ENCODE measurements at places on chromosomes 5 and 9.
A peak's percentile ranks its signal among the peaks of the same experiment; 100 is the strongest.

DNA sequence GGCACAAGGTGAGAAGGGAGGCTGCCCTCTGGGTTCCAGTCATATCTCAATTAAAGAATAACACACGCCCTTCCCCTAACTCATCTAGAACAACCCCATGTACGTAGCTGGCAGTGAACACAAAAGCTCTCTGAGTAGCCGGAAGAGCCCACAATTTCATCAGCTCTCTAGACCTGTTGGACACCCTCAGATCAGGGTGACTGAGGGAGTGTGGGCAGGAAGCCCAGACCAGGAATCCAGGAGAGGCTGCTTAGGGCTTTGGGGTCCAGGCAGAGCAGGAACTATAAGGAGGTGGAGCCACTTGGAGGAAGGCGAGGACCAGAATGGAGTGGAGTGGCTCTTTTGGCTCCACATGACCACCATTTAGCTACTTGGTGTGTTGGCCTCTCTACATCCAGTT, 237.4 kb downstream of the NR3C1 start:
- no peak for DNase-seq

DNA sequence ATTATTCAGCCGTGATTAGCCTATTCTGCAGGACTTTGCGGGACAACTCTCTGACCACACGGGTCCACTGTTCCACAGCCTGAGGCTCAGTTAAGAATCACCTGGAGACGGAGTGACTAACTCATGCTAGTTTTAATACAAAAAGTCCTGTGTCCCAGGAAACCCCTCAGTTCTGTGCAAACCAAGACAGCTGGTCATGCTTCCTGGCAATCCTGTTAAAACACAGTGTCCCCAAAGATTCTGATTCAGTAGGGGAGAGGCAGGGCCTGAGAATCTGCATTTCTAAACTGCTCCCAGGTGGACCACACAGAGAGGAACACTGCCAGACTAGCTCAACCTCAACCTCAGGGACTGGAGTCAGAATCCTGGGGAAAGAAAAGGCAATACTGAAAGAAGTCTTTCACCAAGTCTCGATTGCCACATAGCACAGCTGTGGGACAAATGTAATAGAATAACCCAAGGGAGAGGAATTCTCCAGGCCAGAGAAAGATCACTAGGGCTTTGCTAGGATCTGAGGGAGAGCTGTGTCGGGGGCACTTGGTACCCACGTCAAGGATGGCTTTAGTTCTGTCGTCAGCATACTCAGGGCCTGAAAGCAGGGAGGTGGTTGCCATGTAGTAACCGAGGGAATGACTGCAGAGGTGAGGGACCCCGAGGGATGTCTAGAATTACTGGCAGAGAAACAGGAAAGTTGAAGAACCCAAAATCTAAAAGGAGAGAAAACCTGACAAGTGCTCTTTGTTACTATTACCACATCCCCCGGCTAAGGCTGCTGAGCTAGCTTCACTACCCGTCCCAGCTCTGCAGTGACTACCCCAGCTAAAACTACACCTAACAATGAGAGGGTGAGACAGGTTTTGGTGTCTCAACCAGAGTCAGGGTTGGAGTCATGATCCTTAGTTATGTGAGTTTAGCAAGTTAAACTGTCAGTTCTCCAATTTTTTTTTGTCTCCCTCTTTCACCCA, 8.6 kb downstream of the SUSD1 start:
- DNase-seq, result peak; percentile 75

DNA sequence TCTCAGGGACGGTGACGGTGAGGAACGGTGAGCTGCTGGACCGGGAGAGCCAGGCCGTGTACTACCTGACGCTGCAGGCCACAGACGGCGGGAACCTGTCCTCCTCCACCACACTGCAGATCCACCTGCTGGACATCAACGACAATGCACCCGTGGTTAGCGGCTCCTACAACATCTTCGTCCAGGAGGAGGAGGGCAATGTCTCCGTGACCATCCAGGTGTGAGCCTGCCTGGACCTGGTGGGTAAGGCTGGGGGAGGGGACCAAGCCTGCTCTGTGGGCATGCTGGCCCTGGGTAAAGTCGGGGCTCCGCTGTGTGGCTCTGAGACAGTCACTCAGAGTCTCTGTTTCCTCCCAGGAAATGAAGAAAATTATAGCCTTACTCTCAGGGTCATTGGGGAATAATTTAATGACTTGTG, 29.3 kb downstream of the CDHR2 start:
- DNase-seq, result peak; percentile 69

- DNase-seq, result peak; percentile 85
Measured at GRCh38 chr9:127589955-127590370, 22.1 kb upstream of the STXBP1 start.

GRCh38 chr9:14147738-14148137, 166.2 kb downstream of the NFIB start:
- DNase-seq, result no peak

DNA sequence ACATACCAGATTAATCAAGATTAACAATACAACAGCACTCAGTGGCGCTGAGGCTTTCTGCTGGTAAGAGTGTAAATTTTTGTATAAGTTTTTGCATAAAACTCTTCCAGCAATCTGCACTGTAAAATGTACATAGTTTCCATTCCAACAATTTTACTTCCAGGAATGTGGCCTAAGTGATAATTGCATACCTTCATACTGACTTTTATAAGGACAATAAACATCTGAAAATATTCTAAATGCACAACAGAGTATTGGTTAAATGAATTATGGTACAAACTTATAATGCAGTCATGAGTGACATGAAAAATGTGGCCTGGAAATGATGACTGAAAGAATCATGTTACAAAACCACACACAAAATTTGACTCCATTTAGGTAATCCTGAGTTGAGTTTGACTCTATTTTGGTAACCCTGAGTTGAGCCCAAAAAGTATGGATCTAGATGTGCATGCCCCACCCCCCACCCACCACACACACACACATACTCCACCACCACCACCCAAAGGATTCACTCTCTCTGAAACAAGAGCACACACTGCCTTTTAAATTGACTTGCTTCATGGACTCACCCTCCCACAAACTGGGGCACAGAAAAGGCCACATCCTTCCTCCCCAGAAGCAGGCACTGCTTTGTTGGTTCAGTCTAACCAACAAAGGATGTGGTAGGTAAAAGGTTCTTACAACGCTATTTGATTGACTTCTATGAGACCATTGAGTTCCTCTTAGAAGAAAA, 137.6 kb downstream of the SUSD1 start:
- peak; percentile 68 for DNase-seq

DNA sequence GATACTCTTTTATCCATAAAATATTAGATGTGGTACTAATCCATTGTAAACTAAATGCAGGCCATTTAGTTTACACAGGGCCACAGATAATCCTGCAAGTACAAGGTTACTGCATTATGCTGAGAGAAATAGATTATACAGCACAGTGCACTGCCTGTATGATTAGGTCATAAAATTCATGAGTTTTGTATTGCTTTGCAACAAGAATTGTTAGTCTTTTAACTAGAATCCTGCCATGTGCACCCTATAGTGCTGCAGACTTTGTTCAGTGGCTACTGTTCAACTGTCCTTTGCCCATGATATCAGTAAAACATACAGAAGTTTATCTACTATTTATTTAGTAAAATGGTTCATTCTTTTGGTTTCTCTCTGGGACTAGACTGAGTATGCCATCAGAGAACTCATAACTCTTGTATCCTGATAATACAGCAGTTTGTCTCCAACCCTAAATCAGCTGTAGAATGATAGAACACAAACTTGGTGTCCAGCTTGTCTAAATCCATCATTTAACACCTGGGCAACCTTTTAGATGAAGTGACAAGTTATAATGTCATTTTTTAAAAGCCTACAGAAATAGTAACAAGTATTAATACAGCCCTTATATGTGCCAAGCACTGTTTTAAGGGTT, 291.2 kb downstream of the TMEM167A start:
- DNase-seq, result no peak

DNA sequence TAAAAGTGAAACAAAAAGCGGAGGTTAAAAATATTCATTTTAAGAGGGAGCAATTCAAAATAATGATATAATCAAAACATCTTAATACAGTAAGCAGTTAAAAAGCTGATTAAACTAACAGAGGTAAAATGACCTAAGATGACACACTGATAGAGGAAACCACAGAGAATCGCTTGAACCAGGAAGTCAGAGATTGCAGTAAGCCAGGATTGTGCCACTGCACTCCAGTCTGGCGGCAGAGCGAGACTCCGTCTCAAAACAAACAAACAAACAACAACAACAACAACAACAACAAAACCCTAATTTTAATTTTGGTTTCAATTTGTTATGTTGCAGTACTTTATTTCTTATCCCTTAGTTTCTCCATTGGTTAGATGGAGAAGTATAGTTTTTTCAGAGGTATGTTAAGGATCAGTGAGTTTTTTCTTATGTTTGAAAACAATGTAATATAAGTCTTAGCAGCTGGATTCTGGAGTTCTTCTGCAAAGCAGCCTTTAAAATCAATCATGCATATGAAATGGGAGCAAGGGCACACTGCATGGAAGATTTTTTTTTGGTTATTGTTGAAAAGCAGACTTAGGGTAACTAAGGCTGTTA, 58.5 kb downstream of the MLANA start:
- DNase-seq, result peak; percentile 2

DNA sequence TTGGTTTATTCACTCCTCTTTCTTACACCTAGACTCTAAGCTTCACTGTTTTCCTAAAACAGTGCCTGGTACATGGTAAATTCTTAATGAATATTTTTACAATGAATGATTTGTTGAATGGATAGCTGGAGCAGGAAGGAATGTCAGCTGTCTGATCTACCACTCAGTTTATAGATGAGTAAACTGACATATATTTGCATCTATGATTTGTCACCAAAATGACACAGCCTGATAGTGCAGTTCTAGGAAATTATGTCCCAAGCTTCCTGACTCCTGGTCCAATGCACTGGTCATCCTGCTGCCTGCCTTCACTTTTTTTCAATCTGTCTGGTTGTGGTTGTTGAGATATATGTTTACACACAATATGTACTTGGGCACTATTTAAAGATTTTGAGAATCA, 651.7 kb upstream of the WWC1 start:
- DNase-seq, result peak; percentile 40

- DNase-seq, result no peak
Measured at GRCh38 chr9:116943970-116944369, 256.9 kb downstream of the TRIM32 start.

- no peak for DNase-seq
Measured at GRCh38 chr9:137383784-137384756, 38.9 kb downstream of the EXD3 start.

GRCh38 chr9:35730486-35730854, 1.5 kb downstream of the TLN1 start:
- no peak for DNase-seq

DNA sequence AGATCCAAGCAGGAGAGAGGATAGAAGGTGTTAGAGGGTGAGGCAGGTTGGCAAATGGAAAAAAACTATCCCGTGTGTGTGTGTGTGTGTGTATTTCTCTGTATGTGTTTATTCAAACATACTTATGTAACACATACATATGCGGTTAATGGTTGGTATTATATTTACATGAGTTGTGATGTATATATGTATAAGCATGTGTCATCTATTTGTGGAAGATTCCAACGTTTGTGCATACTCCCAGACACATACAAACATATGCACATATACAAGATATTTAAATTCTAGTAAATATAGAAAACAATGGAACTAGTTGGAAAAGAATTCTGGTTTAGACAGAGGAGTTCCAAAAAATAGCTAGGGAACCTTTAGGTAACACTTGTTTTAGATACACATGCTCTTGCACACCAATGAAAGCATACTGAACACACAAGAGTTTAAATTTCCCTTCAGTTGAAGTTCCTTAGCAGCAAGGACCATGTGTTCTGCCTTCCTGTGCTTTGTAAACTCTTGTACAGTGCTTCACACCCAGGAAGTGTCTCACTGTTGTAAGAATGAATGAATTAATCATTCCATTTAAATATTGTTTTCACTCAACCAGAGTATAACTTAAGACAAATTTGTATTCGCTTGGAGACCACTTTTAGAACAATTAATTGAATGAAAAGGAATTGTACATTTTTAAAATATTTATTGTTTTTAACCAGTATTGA, 257.8 kb downstream of the FER start:
- DNase-seq, result no peak

DNA sequence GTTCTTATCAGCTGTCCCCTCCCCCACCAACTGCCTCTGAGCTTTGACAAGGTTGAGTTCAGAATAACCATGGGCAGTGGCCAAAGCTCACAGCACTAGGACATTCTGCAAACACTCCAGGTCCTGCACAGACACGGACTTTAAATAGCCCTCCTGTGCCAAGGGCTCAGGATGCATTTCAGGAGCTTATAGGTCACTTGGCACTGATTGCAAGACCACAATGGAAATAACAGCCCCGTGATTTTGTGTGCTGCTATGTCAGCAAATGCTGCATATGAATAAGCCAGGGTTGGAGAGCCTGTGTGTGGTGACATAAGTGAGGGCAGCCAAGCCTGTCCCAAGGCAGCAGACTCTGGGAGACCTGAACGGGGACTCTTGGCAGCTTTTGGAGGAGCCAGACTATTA, 150.7 kb downstream of the DMRT2 start:
- DNase-seq, result no peak

DNA sequence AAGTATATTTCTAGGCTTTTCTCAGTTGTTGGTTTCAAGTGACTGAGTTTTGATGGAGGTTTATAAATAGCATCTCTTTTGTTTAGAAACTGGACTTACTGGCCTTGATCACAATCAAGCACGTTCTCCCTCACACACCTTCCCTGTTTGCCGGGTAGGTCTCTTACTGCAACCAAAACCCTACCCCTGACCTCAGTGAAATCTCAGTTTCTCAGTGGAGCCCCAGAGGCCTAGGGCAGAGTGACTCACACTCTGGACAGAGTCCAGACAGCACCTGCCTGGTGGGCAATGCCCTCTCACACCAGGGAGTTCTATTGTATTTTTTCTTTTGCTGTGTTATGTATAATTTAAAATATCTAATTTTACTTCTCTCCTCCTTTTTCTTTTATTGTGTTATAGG, 48.4 kb upstream of the EPB41L4B start:
- DNase-seq, result no peak

DNA sequence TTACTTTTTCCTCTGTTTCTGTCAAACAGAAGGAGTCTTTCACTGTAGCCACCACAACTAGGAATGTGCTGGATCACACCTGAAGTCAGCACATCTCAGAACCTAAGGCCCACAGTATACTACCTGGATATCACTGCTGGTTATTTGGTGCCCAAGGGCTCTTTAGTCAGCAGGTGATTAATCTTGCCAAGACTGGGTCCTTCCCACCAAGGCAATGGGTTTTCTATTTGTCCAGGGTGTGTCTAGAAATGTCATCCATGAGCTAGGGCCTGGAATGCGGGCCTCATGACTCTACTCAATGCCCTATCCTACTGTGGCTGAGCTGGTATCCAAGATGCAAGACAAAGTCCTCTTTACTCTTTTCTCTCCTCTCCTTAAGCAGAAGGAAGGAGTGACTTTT, 9.8 kb upstream of the PCDHAC1 start:
- no peak for DNase-seq

GRCh38 chr5:77630114-77630680, 8.3 kb downstream of the OTP start:
- DNase-seq, result peak; percentile 22

- no peak for DNase-seq
Measured at GRCh38 chr9:19630760-19631159, 158.1 kb downstream of the SLC24A2 start.
